Renal cortex interstitium (tissue), 15 donors: ENCODE measurements at places on chromosomes 7 and 10. TPM values are rescaled to one million over a fixed set of nuclear protein-coding genes. Genes with fewer than 3 reads are reported as not detected.
A peak's percentile ranks its signal among the peaks of the same experiment; 100 is the strongest.

The PRSS37 gene
- polyA plus RNA-seq, result 0.68 TPM

The PDE1C gene
- polyA plus RNA-seq, result 6.1 TPM

The SPOCK2 gene
- polyA plus RNA-seq, result 140 TPM

The EIF5AL1 gene
- polyA plus RNA-seq, result 0.12 TPM

DNA sequence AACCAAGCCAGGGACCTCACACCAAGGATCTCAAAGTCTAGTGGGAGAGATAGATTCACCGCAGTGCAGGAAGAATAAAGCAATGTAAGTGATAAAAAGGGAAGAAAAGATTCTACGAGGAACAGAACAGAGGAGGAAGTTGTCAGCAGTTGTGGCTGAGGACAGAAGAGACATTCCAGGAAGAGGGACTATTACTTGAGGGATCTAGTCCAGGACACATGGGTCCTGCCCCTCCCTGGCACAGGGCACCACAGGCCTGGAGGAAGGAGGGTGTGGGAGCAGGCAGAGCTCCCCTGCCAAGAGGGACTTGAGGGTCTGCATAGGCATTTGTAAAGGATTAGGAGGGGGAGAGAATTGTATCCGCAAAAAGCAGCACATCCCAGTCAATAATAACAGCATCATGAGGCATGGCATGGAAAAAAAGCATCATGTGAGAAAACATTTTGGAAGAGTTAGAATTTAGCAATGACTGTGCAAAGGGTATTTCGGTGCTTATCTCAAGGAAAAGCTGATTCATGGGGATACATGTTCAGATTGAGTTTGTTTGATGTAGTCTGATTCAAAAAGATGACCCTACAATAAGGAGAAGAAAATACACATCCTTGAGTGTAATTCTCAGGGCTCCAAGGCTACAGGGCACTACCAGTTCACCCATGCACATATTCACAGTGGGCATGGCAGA lies 12.7 kb downstream of the C10orf71 start:
- no peak for DNase-seq

DNA sequence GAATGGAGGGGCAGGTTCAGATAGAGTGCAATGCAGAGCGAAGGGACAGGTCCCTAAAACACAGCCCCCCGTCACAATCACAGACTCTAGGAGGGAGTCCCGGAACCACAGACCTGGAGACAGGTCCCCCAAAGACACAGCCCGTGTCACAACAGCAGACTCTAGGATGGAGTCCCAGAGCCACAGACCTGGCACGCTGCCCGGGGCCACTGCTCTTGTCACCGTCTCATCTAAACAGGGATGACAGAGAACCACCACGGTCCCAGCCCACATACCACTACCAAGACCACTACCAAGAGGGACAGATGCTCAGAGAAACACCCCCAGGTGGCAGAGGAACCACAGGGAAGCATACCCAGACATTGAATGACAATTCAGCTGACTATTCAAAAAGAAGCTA lies 183.9 kb downstream of the TCERG1L start:
- DNase-seq, result no peak

DNA sequence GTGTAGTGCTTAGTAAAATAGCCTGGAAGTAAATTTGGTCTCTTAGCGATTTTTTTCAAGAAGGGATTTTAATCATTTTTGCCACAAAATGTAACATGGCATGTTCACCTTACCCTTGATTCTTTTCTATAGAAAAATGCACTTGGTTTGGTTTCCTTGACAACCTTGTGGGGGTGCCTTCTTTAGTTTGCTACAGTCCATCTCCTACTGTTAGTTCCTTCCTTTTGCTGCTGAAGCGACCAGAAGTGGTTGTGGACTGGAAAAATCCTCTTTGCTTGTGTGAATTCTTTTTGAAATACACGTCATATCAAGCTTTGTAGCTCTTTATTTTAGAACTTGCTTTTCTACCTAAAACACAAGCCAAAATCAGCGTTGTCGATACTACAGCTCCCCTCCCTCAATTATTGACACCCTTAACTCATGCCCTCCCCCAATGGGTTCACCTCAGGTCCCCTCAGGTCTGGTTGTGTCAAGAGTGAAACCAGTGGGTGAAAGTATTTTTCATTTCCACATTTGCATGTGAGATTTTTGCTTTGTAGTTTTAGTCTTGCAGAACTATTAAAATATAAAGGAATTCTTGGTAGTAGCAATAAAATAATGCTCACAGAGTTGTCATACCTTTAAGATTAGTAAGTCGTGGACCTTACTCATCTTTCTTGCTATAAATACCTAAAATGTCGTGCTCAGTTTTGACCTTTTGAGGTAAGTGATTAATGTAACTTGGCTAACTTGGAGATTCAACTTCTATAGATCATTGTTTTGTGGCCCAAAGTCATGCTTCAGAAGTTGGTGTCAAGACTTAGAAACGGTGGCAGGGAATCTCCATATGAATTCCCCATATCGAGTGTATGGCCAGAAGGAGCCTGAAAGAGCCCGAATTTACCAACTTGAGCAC lies 1.5 kb downstream of the ACTR3B start:
- DNase-seq, result no peak

- DNase-seq, result no peak
These were observed 4.4 kb downstream of the EIF3B start for GRCh38 chr7:2358968-2359527.

DNA sequence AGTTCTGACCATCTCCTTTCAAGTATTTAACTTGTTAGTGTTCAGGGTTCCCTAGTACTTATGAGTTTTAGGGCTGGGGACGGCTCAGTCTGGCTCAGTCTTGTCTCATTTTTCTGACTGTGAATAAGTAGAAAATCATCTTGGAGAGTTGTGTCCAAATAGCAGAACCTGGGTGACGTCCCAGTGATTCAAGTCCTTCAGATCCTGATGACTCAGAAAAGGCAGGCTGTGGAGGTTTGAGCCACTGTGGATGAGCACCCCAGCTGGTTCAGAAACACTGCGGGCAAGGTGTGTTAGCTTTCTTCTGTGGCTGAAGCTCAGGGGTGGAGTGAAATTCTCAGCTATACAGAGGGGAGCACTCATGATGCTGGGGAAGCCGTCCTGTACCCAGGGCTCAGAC lies 154.4 kb upstream of the NPY start:
- no peak for DNase-seq

DNA sequence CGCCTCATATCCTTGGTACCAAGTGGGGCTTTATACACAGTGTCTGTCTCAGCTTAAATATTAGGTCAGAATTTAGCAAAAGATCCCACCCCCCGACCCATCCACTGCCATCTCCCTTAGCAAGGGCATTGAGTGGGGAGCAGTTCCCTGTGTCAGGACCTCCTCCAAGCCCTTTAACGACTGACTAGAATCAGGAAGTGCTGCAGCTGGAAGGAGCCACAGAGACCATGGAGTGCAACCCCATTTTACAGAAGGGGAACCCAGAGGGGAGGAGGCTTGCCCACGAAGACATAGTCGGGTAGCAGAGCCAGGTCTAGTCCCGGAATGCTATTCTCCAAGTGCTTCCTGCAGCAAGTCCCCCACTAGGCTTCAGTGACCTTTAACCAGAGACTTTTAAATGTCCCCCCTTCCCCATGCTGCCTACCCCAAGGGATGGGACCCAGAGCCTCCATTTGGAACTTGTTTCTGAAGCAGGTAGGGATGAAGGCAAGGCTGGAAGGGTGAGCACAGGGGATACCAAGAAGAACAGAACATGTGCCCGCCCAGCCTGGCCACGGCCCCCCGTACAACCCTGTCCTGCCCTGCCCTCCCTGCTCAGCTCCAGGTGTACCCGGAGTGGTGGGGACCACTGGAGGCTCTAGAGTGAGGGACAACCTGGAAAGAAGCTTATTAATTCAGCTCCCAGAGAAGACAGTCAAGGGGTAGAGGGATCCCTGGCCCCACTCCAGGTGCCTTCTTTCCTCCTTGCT lies 41.3 kb downstream of the C10orf105 start:
- no peak for DNase-seq

- DNase-seq, result no peak
These were observed 24.9 kb upstream of the NPS start for GRCh38 chr10:127524229-127524628.

DNA sequence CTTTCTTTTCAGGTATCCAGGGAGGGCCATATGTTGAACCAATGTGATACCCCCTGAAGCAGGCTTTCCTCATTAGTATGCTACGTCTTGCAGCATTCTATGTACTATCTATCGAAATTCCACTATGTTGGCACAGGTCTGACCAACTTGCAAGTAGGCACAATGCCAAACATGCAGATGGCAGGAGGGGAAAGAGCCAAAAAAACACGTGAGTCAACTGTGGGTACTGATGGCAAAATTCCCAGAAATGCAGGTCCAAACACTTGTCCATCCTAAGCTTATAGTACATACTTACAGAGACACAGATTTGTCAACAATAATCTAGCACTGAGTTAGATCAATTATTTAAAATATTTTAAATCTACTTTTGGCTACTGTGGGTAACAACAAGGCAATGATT lies 394.9 kb downstream of the DGKB start:
- no peak for DNase-seq

DNA sequence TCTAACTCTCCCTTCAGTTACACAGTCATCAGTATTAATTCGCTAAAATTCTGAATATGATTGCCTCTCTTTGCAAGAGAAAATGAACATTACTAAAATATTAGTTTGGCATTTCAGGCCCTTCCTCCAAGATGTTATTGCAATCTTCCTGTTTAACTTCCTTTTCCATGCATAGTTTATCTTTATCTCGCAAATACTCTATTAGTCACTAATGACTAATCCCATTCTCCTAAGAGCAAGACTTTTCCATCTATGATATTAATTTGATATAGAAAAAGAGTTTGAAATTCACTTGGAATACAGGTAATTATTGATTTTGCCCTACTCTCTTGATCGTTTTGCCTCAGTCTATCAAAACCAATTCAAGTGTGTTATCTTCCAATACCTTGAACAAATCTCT lies 41.8 kb upstream of the SEMA3A start:
- DNase-seq, result no peak

GRCh38 chr10:11757821-11758463 lies 15.8 kb downstream of the ECHDC3 start:
- DNase-seq, result peak; percentile 81

GRCh38 chr7:157542068-157543021 lies 205.5 kb downstream of the DNAJB6 start:
- DNase-seq, result no peak

DNA sequence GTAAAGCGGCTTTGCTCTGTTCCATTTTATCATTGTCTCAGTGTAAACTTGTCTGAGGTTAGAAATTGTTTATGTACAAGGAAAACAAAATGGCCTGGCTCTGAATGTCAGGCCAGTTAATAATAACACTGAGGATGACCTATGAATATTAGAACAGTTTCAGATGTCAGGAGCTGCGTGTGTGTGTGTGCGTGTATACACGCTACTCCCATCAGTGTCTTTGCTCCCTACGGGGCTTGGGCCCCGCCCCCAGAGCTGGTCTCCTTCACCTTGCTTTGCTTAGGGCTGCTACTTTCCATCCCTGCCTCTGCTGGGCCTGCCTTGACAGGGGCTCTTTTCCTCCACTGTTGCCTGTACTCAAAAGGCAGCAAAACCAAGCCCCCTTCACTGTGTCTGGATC lies 142.3 kb upstream of the BET1 start:
- DNase-seq, result no peak
